ENCODE measurements at places on chromosomes 16 and 17.

GRCh38 chr16:10242097-10242496, 59.9 kb upstream of the GRIN2A start:
- DNase-seq = no peak

- DNase-seq = peak; percentile 97
Observed at GRCh38 chr17:40095944-40096791, 4.2 kb downstream of the NR1D1 start.

- no peak for DNase-seq
Observed at GRCh38 chr16:87728026-87728425, 37.8 kb downstream of the KLHDC4 start.

DNA sequence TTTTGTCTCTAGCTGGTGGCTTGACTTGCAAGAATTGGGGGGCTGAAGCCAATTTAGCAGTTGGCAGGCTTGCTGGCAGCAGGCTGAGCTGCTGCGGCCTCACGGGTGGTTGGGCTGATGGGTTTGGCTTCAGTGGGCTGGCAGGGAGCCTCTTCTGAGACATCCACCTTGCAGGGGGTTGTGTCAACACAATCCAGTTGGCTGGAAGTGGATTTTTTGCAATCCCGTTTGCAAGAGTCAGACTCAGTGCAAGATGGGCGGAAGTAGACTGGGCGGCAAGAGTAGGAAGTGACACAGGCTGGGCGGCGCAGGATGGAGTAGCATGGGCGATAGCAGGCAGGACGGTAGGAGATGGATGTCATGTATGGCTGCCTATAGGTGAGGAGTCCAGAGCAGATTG, 1.5 kb downstream of the KRTAP16-1 start:
- DNase-seq = no peak

GRCh38 chr16:57578521-57579360, 36.3 kb downstream of the ADGRG5 start:
- DNase-seq = no peak

DNA sequence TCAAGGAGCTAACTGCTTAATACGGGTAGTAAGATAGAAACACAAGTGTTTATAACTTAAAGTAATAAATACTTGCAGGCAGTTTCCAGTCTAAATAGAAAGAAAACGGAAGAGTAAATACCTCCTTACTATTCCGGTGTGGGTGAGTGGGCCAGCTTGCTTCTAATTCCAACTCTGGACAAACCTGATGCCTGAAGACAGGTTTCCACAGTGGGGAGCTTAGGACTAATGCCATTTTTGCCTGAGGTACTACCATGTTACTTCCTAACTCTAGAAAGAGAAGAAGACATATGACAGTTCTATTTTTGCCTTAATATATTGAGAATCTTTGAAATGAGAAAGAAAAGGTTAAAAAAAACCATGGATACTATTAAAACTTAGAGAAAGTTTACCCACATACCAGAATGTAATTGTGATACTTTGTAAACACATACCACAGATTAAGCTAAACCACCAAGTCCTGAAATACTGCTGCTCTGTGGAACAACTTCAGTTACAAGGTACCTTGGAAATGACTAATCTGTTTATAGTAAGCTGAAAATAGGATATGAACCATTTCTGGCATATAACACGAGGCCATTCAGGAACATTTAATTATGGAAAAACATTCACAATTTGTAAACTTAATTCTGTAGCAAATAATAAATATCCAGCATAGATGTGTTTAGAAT, 70.2 kb downstream of the ZZEF1 start:
- no peak for DNase-seq

DNA sequence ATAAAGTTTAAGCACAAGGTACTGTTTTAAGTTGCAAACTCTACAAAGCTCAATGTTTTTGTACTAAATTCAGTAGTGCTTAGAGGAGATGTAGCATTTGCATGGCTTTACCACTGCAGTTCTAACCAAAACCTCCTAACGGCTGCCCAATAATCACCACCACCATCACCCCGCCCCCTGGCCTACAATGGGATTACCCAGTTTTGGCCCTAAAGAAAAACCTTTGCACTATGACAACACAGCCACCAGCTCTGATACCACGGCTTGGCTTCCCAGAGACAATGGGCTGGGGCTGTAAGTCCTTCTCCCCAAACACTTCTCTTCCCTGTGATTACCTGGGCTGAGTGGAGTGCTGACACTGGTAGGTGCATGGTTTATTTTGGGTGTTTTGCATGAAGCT, 58.4 kb upstream of the MTMR4 start:
- DNase-seq = no peak

Data from CD4-positive, alpha-beta T cell treated with Interleukin-10 for 1 hour (primary cell).